AG08396 (cell line): ENCODE measurements at places on chromosomes 5 and 9.

- no peak for DNase-seq
Measured at GRCh38 chr5:37918424-37918823, 78.6 kb upstream of the GDNF start.

DNA sequence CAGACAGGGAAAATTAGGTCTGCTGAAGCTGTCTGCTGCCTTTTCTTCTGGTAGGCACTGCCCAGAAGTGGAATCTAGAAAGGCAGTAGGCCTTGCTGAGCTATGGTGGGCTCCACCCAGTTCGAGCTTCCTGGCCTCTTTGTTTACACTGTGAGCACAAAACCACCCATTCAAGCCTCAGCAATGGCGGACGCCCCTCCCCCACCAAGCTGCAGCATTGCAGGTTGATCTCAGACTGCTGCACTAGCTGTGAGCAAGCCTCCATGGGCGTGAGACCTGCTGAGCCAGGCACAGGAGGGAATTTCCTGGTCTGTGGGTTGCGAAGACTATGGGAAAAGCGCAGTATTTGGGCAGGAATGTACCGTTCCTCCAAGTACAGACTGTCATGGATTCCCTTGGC lies 18.5 kb downstream of the AGTPBP1 start:
- DNase-seq: no peak

GRCh38 chr9:31536471-31536870 lies 848.0 kb upstream of the ACO1 start:
- no peak for DNase-seq

DNA sequence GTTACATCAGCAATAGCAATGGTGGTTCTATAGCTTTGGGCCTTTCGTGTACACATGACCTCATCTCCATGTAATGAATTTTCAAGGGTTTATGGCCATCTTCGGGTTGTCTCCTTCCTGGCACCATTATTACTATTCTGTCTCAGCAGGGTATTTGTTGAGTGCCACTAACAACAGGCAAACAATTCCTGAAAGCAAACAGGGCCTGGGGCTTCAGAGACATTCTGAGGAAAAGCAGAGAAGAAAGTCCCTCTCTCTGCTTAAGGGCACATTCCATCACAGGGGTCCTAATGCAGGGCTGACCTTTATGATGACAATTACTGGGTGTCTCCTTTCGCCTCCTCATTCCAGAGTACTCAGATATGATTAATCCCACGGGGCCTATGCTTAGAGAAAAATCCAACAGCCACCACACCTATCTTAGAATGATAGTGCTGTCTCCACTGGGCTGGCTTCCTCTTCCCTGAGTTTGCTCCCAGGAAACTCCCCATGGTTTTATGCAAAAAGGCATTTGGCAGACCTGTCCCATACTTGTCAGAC lies 540.2 kb upstream of the ZNF462 start:
- no peak for DNase-seq

GRCh38 chr9:19648672-19649071 lies 140.2 kb downstream of the SLC24A2 start:
- no peak for DNase-seq

DNA sequence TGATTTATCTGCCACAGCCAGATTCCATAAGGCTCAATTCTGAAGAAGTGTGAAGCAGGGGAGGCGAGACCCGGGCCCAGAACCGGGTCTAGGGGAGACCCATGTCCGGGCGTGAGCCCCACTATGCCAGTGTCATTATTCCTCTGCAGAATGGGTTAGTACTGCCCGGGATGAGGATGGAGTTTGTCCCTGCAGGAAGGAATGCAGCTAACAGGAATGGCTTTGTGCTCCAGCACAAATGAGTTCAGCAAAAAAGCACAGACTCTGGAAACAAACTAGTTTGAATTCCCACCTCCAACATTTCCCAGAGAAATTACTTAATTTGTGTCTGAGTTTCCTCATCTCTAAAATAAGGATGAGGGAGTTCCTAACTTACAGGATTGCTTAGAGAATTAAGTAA lies 202.9 kb downstream of the SYK start:
- DNase-seq: no peak

DNA sequence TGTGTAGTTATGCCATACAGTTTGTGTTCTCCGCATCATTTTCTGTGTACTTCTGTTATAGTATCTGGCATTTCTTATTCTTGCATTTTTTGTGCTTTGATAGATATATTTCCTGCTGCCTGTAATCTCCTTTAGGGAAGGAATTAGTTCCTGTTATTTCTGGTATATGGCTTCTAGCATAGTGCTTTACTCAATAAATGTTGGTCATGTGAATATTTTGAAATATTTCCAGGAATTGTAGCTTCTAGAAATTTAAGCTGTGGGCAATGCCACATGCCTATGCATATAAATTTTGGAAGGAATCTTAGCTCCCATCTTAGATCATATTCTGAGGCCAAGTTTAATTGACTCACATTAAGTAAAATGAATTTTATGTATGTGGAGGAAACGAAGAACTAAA lies 11.5 kb upstream of the PRRC1 start:
- no peak for DNase-seq

GRCh38 chr5:91170266-91170665 lies 212.9 kb downstream of the ARRDC3 start:
- no peak for DNase-seq

DNA sequence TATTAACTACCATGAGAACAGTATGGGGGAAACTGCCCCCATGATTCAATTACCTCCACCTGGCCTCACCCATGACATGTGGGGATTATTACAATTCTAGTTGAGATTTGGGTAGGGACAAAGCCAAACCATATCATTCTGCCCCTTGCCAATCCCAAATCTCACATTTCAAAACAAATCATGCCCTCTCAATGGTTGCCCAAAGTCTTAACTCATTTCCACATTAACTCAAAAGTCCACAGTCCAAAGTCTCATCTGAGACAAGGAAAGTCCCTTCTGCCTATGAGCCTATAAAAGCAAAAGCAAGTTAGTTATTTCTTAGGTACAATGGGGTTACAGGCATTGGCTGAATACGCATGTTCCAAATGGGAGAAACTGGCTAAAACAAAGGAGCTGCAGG lies 180.7 kb upstream of the CDH12 start:
- no peak for DNase-seq

DNA sequence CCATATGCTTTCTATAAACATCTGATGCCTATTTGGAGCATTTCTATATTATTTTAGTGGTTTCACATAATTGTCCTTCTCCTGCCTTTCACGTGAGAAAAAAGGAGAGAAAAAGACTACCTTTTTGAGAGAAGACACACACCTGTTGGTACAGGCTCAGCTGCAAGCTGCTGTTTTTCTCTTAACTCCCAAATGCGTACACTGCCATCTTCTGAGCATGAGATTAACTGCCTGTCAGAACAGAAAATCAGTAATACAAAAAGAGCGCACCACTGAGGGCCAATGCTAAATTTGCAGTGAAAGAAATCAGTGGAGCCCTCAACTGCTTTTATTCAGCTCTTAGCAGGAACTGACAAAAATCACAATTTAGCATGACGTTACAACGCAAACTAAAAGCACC lies 54.9 kb downstream of the WDR41 start:
- DNase-seq: no peak

DNA sequence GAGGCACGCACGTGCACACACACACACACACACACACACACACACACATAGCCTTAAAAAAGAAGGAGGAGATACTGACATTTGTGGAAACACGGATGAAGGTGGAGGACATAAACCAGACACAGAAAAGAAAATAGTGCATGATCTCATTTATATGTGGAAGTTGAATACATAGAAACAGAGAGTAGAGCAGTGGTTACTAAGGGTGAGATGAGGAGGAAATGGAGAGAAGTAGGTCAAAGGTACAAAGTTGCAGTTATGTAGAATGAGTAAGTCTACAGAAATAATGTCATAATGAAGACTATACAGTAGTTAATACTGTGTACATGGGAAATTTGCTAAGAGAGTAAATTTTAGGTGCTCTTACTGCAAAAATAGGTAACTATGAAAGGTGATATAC lies 412.2 kb upstream of the CDH9 start:
- DNase-seq: no peak

DNA sequence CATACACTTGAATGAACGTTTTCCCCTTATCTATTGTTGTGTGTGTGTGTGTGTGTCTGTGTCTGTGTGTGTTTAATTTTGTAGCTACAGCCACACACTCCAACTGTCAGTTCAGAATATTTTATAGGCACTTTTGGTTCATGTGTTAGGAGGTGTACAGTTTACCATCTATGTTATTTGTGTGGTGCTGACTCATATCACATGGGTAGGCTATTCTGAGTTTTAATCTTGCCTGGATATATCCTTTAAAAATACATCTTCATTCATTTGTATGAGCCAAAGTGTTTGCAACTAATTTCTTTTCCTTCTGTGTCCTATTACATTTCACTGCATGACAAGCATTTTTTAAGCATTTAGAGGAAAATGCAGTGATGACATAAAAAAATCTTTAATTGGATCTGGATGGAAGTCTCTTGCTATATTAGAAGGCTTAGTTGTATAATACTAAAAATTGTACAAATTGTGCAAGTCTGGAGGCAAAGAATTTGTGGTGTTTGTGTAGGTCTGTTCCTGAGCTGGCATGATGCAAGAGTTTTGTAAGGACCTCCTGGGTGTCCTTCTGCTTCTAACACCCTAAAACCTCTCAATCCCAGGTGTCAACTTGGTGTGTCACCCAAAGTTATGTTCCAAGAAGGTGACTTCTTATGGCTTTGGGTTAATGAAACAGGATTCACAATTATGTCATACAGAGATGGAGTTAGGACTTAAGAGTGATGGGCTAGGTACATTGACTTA lies 52.4 kb upstream of the HMHB1 start:
- DNase-seq: no peak

- DNase-seq: no peak
Measured at GRCh38 chr5:172692981-172693380, 51.9 kb downstream of the NEURL1B start.

DNA sequence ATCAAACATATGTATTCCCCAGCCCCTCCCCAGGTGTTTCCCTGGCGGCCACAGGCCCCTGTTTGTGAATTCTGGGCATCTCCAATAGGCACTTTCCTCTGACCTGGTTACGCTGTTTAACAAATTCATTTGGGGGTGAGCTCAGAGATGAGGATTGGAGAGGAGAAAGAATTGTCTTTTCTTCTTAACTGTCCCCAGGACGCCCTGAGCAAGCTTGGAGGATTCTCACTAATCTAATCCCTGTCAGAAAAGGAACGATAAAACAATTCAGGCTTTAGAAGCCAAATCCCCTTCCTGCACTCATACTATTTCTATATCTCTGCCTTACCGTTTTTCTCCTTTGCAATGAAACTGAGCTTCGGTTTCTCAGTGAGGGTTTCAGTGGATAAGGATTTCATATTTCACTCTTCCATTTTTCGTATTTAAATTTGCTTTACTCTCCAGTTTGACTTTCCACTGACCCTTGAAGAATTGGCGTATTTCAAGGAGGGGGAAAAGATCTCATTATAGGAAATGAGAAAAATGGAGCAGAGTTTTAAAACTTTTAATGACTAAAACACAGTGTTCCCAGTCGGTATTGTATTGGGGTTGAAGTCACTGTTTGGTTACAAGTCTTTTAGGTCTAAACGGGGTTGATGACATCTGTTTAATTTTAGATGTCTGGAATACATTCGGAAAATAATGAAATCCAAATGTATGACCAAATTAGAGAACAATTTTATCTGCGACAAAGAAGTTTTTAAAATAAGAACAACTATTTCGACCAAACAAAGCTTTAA lies 180.1 kb downstream of the MACROH2A1 start:
- DNase-seq: no peak

DNA sequence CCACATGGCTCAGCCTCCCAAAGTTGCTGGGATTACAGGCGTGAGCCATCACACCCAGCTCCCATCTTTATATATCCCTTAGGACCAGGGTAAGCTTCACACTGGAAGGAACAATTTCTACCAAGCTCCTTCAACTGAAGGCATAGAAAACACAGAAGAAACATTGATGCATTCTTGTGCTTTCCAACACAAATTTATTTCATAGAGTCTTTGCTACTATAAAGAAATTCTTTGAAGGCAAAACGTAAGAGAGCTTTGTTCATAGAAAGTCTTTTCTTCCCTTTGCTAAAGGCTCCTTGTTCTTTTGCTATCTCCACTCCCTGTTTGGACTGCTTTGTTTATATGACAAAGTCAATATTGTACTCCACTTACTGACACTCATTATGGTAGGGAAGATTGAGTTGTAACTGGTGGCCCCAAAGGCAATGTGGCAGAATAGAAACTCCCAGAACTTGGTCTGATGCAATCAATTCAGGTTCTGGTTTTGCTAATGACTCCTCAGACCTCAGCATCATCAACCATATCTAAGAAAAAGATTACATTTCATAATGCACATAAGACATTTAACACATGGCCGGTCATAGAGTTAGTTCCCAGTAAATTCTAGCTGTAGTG lies 97.4 kb upstream of the CLINT1 start:
- no peak for DNase-seq

DNA sequence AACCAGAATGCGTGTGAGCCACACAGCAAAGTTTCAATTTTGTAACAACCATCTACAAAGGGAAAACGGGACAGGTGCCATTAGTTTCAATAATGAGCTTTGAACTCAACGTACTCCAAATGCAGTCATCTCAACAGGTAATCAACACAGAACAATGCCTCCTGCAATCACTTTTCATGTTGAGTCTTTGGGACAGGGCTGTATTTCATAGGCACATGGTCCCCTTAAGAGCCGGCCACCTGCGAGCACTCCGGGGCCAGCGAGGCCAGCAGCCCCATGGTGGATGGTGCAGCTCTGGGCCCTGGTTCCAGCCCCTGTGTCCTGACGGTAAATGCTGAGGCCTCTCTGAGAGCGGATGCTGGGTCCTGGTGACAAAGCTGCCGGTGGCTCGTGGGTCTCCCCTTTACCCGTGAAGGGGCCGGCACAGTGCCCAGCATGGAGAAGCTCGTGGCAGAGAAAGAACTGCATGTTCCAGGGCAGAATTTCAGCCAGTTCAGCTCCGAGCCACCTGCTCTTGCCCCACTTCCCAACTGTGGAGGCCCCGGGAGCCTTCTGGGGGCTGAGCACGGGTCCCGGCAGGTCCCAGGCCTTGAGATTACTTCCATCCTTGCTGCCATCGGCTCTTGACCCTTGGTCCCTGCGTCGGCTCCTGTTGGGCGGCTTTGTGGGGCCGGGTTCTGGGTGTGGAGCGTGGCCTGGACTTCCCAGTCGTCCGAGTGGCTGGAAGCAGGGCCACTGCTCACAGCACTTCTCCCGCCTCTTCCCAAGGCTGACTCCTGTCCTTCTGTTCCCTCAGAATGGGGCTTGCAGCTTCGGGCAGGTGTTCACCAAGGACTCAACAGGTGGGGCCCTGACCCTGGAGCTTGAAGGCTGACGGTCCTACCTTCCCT lies 26.1 kb upstream of the RNU6ATAC start:
- DNase-seq: no peak

GRCh38 chr9:16659096-16659495 lies 211.4 kb downstream of the BNC2 start:
- DNase-seq: no peak

GRCh38 chr5:180821538-180821937 lies 18.9 kb upstream of the MGAT1 start:
- DNase-seq: no peak

DNA sequence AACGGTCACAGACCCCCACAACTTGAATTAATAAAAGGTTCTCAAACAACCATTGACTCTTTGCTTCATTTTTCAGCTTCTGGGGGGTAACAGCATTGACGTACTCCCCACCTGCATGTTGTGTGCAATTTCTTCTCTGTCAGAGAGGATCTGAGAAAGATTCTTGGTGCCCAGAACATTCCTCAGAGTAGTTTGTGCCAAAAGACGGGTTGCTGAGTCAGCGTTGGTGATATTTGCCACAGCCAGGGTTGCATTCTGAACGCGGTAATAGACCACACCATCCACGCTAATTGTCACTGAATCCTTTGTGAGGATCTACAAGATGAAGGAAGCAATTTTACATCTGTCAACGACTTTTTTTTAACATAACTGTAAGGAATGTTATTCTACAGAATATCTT lies 21.0 kb downstream of the STOM start:
- no peak for DNase-seq
